Stimulated activated CD8-positive, alpha-beta memory T cell treated with anti-CD3 and anti-CD28 coated beads, Interleukin-7, amount 100 ng/mL, for 48 hours (primary cell): ENCODE measurements at places on chromosomes 7 and 10.

- no peak for DNase-seq
These were observed 153.6 kb downstream of the SEMA3D start for GRCh38 chr7:85033263-85033662.

GRCh38 chr7:149704507-149704906 lies 68.9 kb downstream of the ZNF467 start:
- no peak for DNase-seq

DNA sequence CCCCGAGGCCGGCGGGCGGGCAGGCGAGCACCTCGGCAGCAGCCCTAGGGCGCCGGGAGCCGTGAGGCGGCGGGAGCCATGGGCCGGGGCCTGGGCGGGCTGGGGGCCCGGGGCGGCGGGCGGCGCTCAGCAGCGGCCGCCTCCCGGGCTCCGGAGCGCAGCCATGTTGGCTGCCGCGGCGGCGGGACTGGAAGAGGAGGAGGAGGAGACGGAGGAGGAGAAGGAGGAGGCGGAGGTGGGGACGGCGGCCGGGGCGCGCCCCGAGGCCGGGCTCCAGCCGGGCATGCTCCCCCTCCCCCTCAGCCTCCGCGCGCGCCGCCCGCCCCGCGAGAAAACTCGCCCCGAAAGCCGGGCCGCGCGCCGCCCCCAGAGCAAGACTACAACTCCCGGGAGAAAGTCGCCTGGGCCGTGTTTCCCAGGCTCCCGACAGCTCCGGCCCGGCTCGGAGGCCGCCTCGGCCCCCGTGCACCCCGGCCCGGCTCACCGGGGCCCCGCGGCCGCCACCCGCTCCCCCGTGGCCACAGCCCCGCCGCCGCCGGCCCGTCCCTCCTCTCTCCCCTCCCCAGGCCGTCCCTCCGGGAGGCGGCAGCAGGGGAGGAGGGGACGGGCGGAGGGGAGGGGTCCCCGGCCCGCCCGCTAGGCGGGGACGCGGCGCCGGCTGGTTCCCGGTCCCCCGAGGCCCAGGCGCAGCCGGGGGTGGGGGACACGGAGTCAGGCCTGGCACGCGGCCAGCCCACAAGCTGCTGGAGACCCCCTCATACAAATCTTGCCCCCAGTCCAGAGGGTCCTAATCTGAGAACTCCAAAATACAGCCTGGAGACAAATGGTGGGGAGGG lies at the start of gene DLG5:
Gene DLG5, minus strand, starts transcription at position 190 of the 836 bp plus-strand sequence. CDS start 235 bp downstream, outside the sequence.
- no peak for DNase-seq

DNA sequence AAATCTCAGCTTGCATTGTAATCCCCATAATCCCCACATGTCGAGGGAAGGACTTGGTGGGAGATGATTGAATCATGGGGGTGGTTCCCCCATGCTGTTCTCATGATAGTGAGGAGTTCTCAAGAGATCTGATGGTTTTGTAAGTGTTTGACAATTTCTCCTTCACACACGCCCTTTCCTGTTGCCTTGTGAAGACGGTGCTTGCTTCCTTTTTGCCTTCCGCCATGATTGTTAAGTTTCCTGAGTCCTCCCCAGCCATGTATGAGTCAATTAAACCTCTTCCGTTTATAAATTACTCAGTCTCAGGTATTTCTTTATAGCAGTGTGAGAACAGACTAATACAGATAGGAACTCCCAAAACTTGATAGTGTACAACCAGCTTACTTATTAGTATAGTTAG lies 98.6 kb downstream of the CREM start:
- no peak for DNase-seq

GRCh38 chr7:96238976-96239766 lies 82.7 kb downstream of the SLC25A13 start:
- DNase-seq, result no peak

DNA sequence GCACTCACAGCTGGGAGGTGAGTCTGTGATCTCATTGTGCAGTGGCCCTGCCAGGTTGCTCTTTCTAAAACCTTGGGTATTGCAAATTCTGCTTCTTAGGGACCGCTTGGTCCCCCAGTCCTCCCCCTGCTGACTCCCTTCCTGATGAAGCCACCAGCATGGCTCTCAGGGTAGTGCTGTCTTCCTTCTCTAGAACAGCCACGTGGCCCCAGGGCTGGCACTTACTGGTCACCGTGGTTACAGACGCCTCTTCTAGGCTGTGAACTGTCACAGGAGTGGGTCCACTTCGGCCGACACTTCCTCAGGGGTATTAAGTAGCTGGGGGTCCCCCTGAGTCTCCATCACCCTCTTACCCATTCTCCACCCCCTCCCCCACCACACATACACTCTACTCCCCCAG lies 2.7 kb upstream of the HTRA1 start:
- no peak for DNase-seq

DNA sequence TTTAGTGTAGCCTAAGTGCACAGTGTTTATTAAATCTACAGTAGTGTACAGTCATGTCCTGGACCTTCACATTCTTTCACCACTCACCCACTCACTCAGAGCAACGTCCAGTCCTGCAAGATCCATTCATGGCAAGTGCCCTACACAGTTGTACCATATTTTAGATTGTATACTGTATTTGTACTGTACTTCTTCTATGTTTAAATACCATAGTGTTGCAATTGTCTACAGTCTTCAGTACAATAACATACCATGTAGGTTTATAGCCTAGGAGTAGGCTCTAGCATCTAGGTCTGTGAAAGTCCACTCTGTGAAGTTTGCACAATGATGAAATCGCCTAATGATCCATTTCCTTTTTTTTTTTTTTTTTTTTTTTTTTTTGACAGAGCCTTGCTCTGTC lies 12.0 kb downstream of the EEPD1 start:
- DNase-seq, result no peak

DNA sequence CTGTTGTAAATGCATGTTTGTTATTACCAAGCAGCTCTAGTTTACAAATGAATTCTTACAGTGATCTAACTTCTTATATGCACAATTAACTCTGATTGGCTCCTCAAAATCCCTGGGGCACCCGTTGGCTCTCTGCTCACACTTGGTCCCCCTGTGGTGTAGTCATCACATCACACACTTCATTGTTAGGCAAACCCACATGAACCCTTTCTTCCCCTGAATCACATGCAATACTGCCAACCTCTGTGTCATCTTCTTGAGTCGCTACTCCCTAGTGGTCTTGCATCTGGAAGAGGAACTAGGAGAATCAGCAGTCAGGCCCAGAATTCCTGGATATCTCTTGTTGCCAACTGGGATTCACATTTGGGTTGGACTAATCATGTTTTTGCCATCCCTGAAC lies 73.1 kb downstream of the CD36 start:
- DNase-seq, result no peak

DNA sequence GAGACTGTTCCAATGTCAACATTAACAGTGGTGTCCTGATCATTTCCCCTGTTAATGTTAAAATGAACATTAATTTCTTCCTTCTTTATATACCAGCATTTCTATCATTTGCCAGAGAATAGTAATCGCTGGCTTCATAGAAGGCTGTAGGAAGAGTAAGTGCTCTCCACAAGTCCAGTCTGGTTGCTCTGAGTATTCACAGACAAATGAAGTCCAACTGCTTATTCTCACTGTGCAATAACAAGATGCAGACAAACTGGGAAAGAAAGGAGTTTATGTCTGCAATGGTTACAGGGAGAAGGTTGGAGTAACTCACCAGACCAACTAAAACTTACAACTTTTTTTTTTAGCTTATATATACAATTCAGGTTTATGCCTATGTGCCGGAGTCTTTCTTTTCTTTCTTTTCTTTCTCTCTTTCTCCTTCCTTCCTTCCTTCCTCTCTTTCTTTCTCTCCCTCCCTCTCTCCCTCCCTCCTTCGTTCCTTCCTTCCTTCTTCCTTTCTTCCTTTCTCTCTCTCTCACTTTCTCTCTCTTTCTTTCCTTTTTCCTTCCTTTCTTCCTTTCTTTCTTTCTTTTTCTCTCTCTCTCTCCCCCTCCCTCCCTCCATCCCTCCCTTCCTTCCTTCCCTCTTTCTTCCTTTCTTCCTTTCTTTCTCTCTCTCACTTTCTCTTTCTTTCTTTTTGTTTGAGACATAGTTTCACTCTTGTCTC lies 19.1 kb downstream of the CDC14C start:
- DNase-seq, result no peak

GRCh38 chr7:95527033-95527775 lies 41.5 kb downstream of the ASB4 start:
- DNase-seq, result no peak

DNA sequence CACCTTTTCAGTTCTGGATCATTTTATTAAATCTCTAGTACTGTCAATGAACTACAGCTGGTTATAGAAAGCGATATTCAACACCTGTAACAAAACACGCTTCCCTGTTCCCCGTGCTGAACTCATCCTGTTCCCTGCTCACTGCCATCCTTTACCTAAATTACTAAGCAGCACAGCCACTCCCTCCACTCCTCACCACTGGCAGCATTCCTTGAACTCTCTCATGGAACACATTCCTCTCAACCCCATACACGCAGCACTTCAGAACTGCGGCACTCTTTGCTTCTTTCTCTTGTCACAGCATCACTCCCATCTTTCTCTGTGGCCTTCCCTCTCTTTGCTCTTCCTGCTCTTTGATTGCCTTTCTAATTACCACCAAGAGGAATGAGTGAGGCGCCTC lies 27.4 kb downstream of the RELN start:
- DNase-seq, result no peak

DNA sequence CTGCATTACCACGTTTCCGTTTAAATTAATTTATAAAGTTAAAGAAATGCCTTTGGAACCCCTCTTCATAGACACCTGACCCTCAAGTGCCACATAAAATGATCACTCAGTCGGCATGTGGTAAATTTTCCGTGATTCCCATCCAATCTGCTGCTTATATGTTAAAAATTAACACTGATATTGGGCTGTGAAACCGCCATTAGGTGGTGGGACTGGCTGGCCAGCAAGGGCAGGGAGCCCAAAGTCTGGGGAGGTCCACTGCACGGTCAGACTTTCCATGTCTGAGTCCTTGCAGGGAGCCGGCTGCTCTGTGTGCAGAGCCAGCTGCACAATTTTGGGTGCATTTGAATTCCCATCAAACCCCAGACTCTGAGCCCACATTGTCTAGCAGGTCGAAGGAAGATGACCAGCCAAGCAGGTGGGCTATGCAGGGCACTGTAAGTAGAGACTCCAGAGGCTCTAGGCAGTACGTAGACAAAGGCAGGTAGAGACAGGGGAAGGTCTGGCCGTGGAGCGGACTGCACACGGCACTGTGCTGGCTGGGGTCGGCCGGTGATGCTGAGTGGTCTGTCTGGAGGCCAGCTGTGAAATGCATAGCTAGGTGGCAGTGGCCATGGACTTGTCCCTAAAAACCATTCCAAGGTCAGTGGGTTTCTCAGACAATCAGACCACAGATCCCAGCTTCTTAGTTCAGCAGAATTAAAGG lies 122.9 kb downstream of the SH3PXD2A start:
- DNase-seq, result no peak

DNA sequence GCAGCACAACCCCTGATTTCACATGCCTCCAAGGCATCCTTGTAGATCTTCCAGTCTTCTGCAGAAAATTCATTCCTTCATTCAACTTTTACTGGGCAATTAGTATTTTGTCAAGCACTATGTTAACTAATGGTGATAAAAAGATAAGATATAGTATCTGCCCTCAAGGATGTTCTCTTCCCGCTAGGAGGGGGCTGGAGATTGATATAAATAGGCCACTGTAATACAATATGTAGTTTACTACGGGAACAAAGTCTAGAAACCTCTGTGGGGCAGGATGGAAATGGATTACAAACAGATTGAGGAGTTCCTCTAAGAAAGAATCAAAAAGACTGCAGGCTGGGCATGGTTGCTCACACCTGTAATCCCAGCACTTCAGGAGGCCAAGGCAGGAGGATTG lies 10.3 kb upstream of the PARD3 start:
- DNase-seq, result no peak

GRCh38 chr10:132810141-132810806 lies 24.3 kb upstream of the NKX6-2 start:
- DNase-seq, result no peak

GRCh38 chr7:141649865-141650634 lies 51.9 kb downstream of the DENND11 start:
- no peak for DNase-seq

GRCh38 chr7:75771224-75771623 lies 787 bp downstream of the CCL26 start:
- no peak for DNase-seq

GRCh38 chr10:80498833-80499741 lies 38.6 kb upstream of the SH2D4B start:
- peak; percentile 54 for DNase-seq

GRCh38 chr10:78476844-78477243 lies 443.2 kb downstream of the RPS24 start:
- no peak for DNase-seq

GRCh38 chr7:95951997-95952795 lies 179.8 kb downstream of the DYNC1I1 start:
- DNase-seq, result no peak

GRCh38 chr10:104032144-104032775 lies 53.4 kb downstream of the COL17A1 start:
- no peak for DNase-seq
